DND-41 (cell line): ENCODE measurements at places on chromosomes 2 and 18.

DNA sequence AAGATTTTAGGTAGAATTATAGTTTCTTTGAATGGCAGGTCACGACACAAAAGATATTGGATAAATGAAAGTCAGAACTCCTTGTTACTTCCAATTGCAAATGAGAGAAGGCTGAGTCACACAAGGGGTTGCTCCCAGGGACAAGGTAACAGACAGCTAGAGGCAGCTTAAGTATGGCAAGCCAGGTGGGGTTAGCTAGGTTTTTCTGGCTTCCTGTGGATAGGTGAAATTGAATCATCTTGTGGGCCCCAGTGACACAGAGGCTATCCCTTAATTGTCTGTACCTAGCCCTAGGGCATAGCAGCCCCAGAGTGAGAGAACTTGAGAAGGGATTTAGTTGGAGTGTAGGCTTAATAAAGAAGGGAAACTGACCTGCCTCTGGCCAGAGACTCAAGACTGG is 407.7 kb upstream of the SLC8A1 start:
- no peak for DNase-seq

GRCh38 chr2:100381240-100381639 is 36.2 kb downstream of the CHST10 start:
- DNase-seq, result peak; percentile 84

- DNase-seq, result no peak
These were observed at the start of gene C2orf80 for GRCh38 chr2:208189810-208190503. C2orf80 (minus strand) TSS chr2:208190030; CDS start chr2:208186986, 3,044 bp downstream.

GRCh38 chr2:144067506-144067905 is 452.4 kb downstream of the ZEB2 start:
- no peak for DNase-seq

GRCh38 chr2:144580521-144581161 is 60.7 kb upstream of the ZEB2 start:
- peak; percentile 46 for DNase-seq

DNA sequence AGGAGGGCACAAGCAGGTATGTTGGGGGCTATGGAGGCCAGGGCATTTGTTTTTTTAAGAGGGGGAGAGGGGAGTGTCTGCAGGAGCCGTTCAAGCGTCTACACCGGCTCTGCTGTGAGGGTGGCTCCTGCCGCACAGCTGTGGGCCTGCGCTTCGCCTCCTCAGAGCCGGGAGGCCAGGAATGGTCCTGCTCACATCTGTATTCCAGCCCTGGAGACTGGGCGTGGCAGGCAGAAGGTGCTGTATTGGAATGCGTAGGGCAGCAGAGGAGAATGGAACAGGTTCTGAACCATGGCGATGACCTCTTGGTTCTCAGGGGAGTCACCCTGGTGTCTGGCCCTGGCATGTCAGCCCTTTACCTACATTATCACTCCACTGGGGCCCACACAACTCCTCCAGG is 26.8 kb upstream of the INHBB start:
- no peak for DNase-seq

- no peak for DNase-seq
These were observed 1.8 kb downstream of the RBFA start for GRCh38 chr18:80035997-80036396.

DNA sequence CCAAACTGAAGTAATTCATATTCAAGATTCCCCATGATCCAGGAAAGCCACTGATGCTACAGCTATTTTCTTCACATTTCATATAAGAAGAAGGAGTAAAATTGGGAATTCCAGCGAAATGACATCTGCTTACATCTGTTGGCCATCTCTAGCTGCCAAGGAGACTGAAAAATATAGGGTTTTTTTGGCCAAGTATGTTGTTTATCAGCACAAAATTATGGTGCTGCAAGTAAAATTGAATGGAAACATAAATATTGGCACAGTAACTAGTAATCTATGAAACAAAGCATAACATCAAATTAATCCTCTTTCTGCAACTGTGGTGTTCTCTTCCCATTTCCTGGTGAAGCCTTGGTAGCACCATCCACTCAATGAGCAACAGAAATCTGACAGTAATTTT is 649.5 kb upstream of the ZNF804A start:
- no peak for DNase-seq

DNA sequence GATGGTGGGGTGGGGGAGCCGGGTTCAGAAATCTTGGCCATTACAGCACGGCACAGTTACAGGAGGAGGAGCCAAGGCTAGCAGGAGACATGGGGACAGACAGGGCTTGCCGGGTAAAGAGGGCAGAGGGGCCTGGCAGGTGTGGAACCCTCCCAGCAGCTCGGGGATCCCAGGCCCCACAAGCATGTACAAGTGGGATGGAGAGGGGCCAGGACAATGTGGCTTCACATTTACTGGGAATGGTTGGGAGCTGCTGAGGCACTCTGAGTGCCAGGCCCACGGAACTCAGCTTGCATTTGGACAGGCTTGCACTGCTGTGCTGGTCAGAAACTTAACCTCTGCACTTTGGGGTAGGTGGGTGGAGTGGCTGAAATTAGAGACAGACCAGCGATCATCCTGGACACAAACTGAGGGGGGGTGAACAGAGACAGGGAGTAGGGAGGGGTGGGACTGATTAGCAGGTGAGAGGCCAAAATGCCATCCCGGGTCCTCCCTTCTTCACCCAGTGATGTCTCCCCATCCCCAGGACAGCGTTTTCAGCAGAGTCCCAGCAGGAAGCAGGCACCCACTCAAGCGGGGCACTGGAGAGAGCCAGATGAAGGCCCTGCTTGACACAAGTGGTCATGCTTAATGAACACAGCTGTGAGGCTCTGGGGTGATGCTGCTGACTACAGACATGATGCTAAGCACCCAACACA is 9.6 kb downstream of the PER2 start:
- no peak for DNase-seq

DNA sequence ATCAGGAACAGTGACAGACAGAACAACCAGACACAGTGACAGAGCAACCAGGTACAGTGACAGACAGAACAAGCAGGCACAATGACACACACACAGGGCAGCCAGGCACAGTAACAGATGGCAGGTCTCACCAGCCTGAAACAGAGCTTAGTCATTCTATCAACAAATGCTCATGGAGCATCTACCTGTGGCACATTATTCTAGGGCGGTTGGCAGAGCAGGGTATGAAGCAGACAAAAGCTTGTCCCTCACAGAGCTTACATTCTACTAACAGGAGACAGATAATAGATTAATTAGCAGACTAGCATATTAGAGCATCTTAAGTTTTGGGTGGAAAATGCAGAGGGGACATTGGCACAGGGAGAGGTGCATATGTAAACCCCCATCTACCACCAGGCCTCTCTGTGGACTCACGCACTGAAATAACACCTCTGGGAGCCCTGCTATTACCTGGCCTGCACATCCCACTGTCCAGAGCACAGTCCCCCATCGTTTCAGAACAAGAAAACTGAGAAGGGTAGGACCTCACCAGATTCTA is 64.1 kb upstream of the RAB6C start:
- DNase-seq, result no peak

GRCh38 chr18:61459896-61460648 is 126.8 kb downstream of the CDH20 start:
- DNase-seq, result no peak

DNA sequence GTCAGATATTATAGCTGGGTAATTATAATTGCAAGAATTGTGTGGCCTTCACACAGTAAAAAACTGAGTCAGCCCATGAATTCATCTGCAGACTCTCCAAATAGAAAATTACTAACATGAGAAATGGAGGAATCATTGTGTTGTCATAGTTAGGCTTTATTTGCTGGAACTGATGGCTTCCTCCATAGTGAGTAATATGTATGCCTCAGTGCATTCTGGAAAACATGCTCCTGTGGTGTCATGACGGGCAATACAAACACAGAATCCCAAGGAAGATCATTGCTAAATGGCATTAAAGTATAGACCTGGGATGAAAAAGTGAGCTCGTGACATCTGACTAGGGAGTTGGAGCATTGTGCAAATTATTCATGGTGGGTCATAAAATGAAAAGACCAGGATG is 23.6 kb upstream of the NMS start:
- DNase-seq, result no peak

DNA sequence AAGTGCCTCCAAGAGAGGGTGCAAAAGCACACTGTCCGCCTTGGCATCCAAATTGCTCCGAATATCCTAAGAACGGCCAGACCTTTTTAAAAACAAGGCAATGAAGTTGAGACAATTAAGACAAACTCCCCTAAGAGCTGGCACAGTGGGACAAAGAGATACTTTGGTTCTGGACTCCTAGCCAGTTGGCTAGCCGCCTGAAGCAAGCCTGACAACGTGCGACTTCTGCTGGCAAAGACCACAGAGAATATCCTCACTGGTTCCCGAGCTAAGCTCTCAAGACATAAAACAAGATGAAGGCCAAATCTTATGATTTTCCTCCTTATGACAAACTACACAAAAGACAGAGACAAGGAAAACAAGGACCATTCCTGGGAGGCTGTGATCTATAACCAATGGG is 32.7 kb downstream of the CHRNA1 start:
- DNase-seq, result no peak
